ENCODE measurements at places on chromosomes 1 and 21. TPM values are rescaled to one million over a fixed set of nuclear protein-coding genes. Genes with fewer than 3 reads are reported as not detected.
A peak's percentile ranks its signal among the peaks of the same experiment; 100 is the strongest.

The RPS6KA1 gene
- polyA plus RNA-seq: 20.2 TPM

DNA sequence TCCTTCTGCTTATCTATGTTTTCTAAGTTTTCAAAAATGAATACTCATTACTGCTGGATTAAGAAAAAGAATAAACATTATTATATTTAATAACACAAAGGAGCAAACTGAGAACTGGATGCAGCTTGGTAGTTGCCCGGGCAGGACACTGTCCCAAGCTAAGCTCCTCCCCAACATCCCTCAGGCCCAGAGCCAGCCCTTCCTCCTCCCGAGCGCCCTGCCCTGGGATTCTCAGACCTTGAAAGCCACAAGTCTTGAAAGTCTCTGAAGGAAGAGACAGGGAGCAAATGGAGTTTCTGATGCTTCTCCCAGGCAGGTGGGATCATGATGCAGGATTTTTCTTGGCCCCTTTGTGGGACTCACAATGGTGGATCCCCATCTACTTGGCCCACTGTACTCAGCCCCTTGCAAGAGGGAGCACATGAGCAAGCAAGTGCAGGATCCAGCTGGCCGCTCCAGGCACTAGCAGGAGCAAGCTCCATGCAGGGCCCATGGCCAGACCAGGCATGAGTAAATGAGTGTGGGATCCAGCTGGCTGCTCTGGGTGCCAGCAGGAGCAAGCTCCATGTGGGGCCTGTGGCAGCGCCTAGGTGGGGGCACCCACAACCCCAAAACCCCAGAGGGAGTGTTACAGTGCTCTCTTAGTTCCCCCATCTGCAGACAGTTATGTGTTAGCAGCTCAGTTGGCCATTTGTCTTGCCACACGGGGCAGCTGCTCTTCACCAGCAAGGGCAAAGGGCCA lies 32.1 kb upstream of the RAB4A start:
- no peak for DNase-seq

DNA sequence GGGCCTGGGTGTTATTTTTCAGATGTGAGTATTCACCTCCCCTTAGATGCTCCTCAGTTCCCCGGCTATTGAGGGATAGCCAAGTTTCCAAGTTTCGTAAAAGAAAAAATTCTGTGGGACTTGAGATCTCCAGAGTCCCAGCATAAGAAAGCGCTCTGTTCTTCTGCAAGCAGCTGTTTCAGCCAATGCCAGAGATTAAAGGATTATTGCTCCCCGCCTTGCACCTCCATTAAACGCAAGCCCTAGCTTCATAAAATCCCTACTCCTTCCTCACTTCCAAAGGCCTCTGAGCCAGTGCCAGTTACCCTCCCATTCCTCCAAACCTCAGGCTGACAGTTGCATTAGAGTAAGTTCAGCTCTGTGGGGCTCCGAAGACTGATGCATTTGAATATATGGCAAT lies 56.4 kb downstream of the CHIA start:
- DNase-seq: peak; percentile 1

DNA sequence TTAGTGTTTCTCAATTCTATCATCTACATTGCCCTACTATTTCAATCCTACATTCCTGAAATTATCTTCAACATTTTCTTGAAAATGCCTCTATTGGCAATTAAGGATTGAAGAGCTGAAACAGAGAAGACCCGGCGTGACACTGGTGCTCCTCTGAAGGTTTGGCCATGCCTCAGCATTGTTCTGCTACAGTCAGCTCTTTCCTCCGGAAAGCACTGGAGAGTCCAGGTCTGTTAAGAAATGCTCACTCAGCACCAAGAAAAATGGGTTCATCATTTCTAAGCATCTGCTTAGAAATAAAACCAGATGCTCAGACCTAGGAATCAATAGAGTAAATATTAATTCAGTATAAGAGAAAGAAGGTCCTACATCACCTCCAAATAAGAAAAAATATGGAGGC lies 58.8 kb downstream of the WARS2 start:
- DNase-seq: no peak

DNA sequence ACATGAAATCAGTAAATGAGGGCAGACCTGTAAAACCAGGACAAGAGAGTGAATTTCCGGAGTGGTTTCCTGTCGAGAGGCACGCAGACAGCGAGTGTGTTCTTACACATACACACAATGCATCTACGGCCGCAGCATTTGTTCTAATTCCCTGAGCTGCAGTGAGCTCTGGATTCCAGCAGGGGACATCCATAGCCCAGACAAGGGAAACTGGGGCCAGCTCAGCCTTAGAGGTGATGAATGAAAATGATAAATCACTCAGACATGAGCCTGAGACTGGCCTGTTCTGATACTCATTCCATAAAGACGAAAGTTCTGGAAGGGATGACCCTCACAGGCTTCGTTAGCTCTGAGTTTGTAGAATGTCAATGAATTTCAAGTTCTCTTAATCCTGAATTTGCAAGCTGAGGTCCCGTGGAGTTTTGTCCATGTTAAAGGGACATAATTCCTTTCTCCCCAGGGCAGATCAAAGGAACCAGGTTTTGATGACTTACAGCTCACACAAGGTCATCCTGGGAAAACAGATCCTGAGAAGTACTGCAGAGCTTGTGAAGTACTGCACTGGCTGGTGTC lies 207.9 kb upstream of the C1orf87 start:
- DNase-seq: peak; percentile 38

The LAMC1 gene
- polyA plus RNA-seq: 269 TPM

DNA sequence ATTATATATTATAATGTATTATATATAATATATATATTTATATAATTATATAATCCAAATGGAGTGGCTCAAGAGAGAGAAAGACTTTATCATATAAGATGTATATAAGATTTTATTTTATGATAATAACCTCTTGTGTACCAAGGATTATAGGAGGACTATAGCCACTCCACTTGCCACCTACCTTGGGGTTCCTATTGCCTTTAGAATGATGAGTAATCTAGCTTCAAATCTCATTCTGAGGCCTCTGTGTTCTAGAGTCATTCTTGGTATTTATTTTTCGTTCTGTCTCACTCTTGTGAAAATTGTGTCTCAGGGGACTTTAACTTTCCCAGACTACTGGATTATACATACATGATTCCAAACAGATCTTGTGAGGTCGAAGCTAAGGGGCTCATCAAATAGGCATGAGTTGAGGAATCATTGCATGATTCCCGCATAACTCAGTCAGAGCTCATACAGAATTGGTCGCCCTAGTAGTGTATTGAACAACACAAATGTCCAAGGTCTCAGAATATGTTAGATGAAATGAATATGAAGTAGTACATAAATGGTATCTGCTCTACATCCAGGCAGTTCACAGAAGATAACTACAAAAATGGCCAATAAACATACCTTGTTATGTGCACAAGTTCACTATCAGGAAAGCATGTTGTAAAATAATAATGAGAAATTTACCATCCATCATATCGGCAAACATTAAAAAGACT lies 159.5 kb upstream of the RNPC3 start:
- no peak for DNase-seq

The TFB2M gene
- polyA plus RNA-seq: 23.2 TPM

- no peak for DNase-seq
These were observed 20.8 kb downstream of the SCYL3 start for GRCh38 chr1:169872906-169873305.

The CD5L gene
- not detected for polyA plus RNA-seq

The PTPN22 gene
- 0.44 TPM for polyA plus RNA-seq

DNA sequence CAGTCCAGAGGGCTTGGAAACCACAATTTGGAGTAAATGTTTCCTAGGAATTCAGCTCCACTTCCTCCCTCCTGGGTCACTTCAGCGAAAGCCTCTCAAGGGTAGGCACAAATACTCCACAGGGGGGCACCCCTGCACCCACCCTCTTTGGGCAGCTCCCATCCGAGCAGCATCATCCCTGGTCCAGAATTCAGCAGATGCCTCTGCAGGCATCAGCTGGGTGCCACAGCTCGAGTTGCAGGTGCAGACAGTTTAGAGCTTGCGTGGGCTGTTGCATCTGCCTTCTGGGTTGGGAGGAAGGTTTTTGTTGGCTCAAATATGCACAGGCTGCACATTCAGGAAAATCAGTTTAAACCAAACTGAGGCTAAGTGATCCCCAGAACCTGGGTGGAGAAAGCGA lies 25.0 kb downstream of the KANK4 start:
- no peak for DNase-seq

GRCh38 chr1:167120899-167121298 lies 27.0 kb downstream of the STYXL2 start:
- DNase-seq: no peak

DNA sequence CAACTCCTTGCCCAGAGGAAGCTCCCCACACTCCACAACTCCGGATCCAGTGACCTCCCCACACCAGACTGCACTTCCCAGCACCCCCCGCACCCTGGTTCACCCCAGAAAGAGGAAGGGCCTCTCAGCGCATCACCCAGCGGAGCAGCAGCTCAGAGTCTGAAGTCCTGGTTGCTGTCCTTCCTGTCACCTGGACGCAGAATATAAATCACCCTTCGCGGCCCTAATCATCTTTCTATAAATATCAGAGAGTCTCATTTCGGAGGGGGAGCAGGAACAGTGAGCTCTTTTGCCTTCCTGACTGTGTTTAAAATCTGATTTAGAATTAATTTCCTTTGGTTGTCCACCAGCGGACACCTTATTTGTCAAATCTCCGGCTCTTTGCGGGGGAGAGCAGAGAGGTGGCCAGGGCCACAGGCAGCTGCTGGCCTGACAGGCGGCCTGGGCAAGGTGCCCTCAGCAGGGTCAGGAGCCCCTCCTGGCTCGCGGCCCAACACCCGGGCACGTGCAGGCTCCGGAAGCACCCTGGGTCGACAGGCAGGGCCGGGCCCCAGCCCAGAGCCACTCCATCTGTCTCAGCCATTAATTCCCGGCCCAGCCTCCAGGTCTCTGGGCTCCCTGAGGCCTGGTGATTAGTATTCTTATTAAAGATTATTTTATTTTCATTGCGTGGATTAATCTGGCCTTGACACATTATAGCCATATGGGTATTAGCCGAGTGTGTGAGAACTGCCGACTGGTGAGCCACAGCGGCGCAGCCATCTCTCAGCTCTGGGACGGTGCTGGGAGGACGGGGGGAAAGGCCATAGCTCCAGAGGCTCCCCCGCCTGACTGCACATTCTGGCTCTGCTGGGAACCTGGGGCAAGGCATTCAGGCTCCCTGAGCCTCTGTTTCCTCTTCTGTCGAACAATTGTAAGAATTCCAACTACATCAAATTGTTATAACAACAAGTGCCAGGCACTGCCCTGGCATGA lies 19.7 kb downstream of the EPHA8 start:
- no peak for DNase-seq

GRCh38 chr1:189804352-189804751 lies 673.3 kb downstream of the BRINP3 start:
- DNase-seq: no peak

The FCGR3A gene
- 1.2 TPM for polyA plus RNA-seq

GRCh38 chr1:232769733-232770132 lies 35.5 kb upstream of the MAP10 start:
- DNase-seq: no peak

- no peak for DNase-seq
These were observed 76.2 kb downstream of the DISC1 start for GRCh38 chr1:231702804-231703203.

DNA sequence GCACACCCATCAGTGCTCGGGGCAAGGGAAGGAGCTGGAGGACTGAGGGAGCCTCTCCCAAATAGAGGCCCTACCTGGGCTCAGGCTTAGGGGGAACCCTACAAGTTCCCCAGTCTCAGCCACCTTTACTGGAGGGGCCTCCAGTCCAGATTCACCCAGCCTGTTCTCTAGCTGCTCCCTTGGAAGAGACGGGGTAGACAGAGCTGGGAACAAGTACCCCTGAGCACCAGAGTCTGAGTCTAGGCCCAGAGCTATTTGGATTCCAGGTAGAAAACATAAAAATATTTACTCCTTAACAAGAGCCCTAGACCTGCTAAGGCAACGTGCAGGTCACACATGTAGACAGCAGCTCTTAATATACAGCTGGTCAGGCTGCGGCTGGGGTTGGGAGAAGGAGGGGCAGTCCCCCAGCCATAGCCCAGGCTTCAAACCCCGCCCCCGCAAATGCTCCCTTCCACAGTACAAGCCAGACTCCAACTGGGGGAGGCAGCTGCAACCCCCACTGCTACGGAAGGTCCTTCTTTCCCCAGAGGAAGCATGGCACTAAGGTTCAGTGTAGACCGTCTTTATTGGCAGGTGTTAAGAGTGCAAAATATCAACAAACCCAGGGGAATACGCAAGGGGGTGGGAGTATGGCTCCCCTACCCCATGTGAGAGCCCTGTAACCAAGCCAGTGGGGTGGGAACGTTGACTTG lies 8.0 kb downstream of the TENT5B start:
- DNase-seq: no peak

DNA sequence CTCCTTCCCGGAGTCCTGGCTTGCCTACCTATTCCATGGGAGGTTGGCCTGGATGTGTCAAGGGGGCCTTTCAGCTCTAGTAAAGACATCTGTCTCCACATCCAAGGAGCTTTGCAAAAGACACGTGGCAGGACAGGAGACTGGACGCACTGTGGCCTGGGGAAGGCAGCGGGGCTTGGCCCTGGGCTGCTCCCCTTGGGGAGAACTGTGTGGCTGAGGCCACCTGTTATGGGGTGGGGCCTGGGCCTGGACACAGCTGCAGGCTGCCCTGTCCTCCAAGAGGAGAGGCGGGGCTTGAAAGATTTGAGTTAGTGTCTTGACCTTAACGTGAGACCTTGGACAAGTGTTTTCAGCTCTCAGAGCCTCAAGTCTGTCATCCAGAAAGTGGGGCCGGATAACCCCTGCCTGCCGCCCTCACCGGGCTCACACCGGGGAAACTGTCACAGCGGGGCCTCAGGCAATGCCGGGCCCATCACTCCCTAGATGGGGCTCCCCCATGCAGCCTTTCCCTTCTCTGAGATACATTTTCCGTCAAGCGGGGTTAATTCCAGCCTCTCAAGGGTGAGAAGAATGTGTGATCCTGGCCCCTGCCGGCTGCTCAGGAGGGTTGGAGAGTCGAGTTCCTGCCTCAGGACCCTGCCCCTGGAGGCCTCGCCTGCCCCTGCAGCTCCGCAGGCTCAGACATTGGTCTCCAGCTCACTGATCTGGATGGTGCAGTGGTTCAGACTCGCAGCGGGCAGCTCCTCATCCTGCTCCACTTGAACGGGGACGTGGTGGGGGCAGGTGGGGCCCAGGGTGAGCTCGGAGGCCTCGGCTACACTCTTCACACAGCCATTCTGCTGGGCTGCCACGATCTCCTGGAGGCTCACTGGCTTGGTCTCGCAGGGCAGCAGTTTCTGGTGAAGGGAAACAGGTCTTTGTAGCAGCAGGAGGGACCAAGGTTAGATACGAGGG lies 25.6 kb downstream of the PODN start:
- no peak for DNase-seq

The ITLN2 gene
- polyA plus RNA-seq: not detected

- no peak for DNase-seq
These were observed 35.4 kb downstream of the VPS45 start for GRCh38 chr1:150102986-150103385.

The TMCO2 gene
- not detected for polyA plus RNA-seq

The ANGPTL3 gene
- 6.5 TPM for polyA plus RNA-seq

GRCh38 chr1:41950820-41951219 lies 32.1 kb upstream of the HIVEP3 start:
- DNase-seq: no peak

- no peak for DNase-seq
These were observed 86.4 kb downstream of the PAX7 start for GRCh38 chr1:18716785-18717678.

GRCh38 chr21:42574234-42575027 lies 60.8 kb downstream of the SLC37A1 start:
- DNase-seq: no peak

GRCh38 chr1:231558708-231559185 lies 30.3 kb downstream of the TSNAX start:
- no peak for DNase-seq

- DNase-seq: no peak
These were observed 12.4 kb downstream of the HMGN1 start for GRCh38 chr21:39336457-39337008.

The FMOD gene
- polyA plus RNA-seq: 58.0 TPM

The OR2L8 gene
- not detected for polyA plus RNA-seq

- DNase-seq: no peak
These were observed 7.3 kb downstream of the WDR26 start for GRCh38 chr1:224427346-224427745.

The CA6 gene
- 0.05 TPM for polyA plus RNA-seq

All from right renal pelvis (tissue), 4 donors.